H9 (cell line): ENCODE measurements at places on chromosomes 3 and 15. TPM values are rescaled to one million over a fixed set of nuclear protein-coding genes. Genes with fewer than 3 reads are reported as not detected.

DNA sequence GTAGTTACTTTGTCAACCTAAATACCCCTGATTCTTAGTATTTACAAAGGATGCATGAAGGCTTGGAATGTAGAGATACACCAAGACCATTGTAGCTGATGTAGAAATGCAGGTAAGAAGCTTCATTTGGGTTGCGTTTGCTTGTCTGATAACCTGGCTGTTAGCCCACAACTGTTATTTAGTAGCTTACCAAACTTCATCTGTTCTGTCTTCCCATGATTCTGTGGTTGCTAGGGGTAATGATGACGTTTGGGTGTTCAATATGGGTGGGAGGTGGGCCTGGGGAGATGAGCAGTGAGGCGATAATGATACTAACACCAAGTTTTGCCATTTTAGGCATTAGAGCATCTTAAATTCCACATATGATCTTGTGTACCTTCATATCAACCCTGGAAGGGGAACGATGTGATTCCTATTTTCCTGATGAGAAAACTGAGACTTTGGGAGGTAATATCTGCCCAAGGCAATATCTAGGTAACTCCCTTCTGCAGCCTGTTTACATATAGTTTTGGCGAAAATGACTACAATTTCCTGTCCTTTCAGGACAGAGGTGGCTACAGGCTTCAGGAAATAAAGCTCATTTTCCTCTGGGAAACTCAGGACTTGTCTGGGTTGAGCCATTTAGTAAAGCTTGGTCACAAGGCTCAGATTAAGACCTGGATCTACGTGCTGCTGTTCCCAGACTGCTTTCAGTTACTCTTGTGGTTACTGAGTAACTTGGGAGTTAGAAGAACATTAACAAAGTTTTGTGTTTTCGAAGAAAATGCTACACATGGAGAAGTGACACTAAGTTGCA lies 26.8 kb downstream of the FNDC3B start:
- H3K36me3 ChIP-seq = peaks cover 10% of the 10 kb centered on the region
- H3K4me1 ChIP-seq = peaks cover 9% of the 10 kb centered on the region
- no peak for DNase-seq
- H3K27me3 ChIP-seq = no peaks in the 10 kb centered on the region
- H3K27ac ChIP-seq = peak overlapping the region; percentile 26

DNA sequence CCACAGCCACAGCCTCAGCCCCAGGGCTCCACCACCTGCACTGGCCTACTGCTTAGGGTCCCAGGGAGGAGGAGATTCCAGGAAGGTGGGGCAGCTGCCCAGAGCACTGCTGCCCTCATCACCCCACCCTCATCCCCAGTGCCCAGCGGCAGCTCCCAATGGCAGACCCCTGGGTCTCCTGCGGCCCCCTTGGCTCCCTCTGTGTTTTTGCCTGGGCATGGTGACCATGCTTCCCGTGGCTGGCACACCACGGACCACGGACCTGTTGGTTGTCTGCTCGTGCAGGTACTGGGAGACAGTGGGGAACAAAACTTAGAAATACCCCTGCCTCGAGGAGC lies 2.7 kb downstream of the CHST13 start:
- DNase-seq = no peak
- no peak overlapping the region for H3K27ac ChIP-seq
- H3K4me1 ChIP-seq = no peaks in the 10 kb centered on the region
- H3K27me3 ChIP-seq = no peaks in the 10 kb centered on the region; the same call in 1 of the 2 replicates

GRCh38 chr15:72062319-72062718 lies 55.6 kb downstream of the MYO9A start:
- H3K4me3 ChIP-seq = no peak overlapping the region
- DNase-seq = no peak
- H3K4me1 ChIP-seq = no peaks in the 10 kb centered on the region
- no peaks in the 10 kb centered on the region for H3K36me3 ChIP-seq
- no peak overlapping the region for H3K27ac ChIP-seq

- DNase-seq = no peak
- no peaks in the 10 kb centered on the region for H3K27me3 ChIP-seq
- no peaks in the 10 kb centered on the region for H3K4me1 ChIP-seq
- no peak overlapping the region for H3K4me3 ChIP-seq
- H3K36me3 ChIP-seq = no peaks in the 10 kb centered on the region
- no peak overlapping the region for H3K27ac ChIP-seq
Observed at GRCh38 chr3:5309171-5309570, 121.7 kb downstream of the EDEM1 start.

DNA sequence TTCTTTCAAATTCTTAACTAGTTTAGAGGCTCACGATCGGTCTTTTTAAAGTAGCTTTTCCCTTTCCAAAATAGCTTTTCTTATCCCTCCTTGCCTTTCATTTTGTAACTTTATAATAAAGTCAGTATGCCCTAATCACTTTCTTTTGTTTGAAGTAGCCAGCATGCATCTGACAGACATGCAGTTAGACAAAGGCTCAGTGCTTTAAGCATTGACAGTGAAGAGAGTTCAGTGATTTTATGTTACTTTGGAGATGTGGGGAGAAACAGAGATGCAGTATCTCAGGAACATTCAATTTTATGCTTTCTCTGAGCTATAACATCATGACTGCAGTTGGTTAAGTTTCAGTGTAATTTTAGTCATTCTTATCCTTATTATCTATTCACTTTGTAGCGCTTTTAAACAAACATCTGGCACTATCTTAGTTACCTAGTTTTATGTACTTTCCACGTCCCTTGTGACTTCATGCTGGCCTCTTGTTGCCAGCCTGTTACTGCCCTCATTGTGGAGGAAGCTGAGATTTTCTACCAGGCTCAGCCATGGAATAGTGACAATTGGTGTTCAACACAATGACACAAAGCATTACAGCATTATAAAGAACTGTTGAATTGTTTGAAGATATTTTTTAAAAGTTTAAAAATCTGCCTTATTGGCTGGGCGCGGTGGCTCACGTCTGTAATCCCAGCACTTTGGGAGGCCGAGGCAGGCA lies 90.3 kb downstream of the AKAP13 start:
- H3K4me1 ChIP-seq = peaks cover 3% of the 10 kb centered on the region; the same call in 1 of the 2 replicates
- no peak for DNase-seq
- H3K27ac ChIP-seq = no peak overlapping the region
- no peaks in the 10 kb centered on the region for H3K36me3 ChIP-seq

DNA sequence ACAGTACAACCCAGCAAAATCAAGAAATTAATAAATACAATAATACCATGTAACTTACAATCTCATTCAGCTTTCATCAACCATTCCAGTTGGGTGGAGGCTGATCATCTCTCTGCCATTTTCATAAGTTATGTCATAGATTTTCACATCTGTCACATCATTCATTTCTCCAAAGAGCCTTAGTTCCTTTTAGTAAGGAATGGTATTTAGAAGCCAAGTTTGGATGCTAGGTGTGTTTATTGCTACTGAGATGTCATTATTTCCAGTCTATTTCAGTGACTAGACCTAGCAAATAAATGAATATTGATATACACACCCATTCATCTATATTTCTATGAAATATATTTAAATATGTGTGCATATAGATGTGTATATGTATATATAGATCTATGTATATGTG lies 2.7 kb upstream of the UBL7 start:
- no peak overlapping the region; the same call in 2 of the 3 replicates for H3K4me3 ChIP-seq
- no peak for DNase-seq
- H3K4me1 ChIP-seq = no peaks in the 10 kb centered on the region
- H3K27me3 ChIP-seq = no peaks in the 10 kb centered on the region
- H3K36me3 ChIP-seq = peaks cover 28% of the 10 kb centered on the region
- H3K27ac ChIP-seq = no peak overlapping the region

DNA sequence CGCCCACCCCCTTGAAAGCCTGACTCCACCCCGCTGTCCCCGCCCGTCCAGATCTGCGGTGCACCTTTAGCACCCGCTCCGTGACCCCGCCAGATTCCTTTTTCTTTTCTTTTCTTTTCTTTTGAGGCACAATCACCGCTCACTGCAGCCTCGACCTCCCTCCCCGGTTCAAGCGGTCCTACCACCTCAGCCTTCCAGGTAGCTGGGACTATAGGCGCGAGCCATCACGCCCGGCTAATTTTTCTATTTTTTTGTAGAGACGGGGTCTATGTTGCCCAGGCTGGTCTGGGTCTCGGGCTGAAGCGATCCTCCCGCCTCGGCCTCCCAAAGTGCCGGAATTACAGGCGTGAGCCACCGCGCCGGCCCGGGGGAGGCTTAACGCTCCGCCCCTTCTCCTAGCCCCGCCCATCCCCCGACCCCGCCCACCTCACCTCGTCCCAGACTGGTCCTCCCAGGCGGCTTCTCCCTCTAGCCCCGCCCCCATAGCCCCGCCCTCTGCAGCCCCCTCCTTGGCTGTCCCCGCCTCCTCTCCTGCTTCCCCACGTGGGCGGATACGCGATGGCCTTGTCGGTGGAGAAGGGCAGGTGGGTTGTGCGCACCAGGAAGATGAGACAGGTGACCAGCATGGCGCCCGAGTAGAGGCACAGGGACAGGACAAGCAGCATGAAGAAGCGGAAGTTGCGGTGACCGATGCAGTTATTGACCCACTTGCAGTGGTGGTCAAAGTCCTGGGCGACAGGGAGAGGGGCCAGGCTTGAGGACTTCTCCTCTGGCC lies 3.2 kb downstream of the ZDHHC19 start:
- peak; percentile 96 for DNase-seq
- H3K4me1 ChIP-seq = no peaks in the 10 kb centered on the region
- no peaks in the 10 kb centered on the region for H3K36me3 ChIP-seq
- H3K27me3 ChIP-seq = no peaks in the 10 kb centered on the region; the same call in 1 of the 2 replicates
- no peak overlapping the region for H3K27ac ChIP-seq

GRCh38 chr15:74789171-74789631 lies 7.3 kb downstream of the CSK start:
- no peak overlapping the region for H3K27ac ChIP-seq
- H3K4me1 ChIP-seq = peaks cover 7% of the 10 kb centered on the region; the same call in 1 of the 2 replicates
- H3K36me3 ChIP-seq = peaks cover 5% of the 10 kb centered on the region
- DNase-seq = no peak

GRCh38 chr3:143973259-143974021 lies 1.8 kb downstream of the DIPK2A start:
- DNase-seq = no peak
- H3K4me3 ChIP-seq = peak overlapping the region; percentile 93
- H3K27me3 ChIP-seq = no peaks in the 10 kb centered on the region
- H3K27ac ChIP-seq = no peak overlapping the region
- no peaks in the 10 kb centered on the region for H3K4me1 ChIP-seq
- no peaks in the 10 kb centered on the region for H3K36me3 ChIP-seq

DNA sequence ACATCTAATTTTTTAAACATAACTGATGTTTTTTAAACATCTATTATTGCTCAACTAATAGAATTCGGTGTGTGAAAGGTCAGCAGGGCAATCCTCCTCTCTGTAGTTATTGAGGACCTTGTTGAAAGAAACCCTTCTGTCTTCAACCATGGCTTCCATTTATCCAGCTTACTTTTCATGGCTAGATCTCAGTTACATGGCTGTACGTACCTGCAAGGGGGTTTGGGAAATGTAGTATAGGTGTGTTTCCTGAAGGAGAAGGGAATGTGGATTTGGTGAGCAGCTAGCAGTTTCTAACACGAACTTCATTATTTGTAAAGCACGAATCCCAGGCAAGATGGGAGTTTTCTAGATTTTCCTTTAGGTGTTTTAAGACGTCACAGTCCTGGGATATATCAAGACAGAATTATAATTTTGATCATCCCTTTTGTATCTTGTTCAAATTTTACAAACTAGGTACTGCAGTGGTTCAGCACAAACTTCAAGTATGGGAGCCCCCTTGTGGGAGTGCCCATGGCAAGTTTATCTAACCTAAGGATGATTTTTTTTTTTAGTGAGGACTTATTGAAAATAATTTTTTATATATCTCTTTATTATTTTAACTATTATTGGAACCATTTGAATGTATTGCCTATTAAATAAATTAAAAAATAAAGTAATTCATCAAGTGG lies 41.6 kb downstream of the FBXL2 start:
- no peaks in the 10 kb centered on the region for H3K36me3 ChIP-seq
- no peaks in the 10 kb centered on the region; the same call in 1 of the 2 replicates for H3K4me1 ChIP-seq
- DNase-seq = no peak
- H3K27me3 ChIP-seq = no peaks in the 10 kb centered on the region

GRCh38 chr3:173745952-173746682 lies 348.6 kb downstream of the NLGN1 start:
- DNase-seq = no peak
- no peaks in the 10 kb centered on the region for H3K4me1 ChIP-seq
- no peaks in the 10 kb centered on the region for H3K27me3 ChIP-seq
- no peak overlapping the region for H3K4me3 ChIP-seq
- no peaks in the 10 kb centered on the region for H3K36me3 ChIP-seq

DNA sequence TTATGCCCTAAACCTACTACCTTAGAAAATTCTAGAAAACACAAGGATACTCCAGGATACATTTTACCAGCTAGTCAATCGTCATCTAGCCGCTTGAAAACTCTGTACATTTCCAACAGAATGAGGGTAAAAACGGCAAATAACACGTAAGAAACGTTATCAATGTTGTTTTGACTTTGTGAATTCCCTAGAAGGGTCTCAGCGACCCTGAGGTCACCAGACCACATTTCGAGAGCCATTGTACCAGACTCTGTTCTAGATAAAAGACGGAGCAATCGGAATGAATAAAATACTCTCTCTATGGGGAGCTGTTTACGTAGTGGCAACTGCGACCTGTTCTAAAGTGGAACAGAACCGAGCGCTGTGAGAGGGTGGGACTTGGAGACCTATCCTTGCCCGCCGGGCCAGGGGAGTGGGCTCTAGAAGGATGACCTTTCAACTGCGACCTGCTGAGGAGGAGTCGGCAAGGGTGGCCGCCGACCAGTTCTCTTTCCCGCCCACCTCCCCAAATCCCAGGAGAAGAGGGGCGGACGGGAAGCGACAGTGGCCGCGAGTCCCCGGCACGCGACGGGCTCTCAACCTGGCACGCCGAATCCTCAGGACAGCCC lies 778 bp upstream of the AP4E1 start:
- peak; percentile 53 for DNase-seq
- no peak overlapping the region for H3K27ac ChIP-seq
- H3K4me1 ChIP-seq = no peaks in the 10 kb centered on the region

DNA sequence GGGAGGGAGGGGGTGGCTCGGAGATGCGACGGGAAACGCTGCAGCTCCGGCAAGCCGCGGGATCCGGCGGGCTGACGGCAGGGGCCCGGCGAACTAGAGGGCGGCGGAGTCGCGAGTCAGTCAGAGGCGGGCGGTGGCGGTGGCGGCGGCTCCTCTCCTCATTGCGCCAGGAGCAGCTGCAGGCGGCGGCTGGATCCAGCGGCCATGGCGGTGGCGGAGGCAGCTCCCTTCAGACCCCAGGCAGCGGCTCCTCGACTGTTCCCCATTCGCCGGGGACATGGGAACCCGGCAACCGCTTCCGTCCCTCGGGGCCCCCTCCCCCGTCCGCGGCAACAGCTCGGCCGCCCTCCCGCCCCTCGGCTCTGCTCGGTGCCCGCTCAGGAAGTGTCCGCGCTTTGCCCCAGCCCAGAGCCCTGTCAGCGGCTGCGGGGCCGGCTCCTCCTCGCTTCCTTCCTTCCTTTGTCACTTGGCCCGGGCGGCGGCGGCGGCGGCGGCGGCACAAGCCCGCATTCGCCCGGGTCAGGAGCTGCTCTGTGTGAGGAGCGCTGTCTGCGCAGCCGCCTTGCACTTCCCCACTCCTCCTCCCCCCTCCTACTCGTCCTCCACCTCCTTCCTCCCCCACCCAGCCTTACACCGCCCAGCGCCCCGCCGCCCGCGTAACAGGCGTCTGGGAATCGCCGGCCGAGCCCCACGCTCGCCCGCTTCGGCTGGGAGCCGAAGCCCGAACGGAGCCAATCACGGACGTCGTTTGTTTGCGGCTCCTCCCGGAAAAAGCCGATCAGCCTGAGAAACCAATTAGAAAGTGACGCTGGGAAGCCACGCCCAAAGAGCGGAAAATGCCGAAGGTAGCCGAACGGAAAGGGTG lies at the start of gene GSK3B:
GSK3B (minus strand) TSS at position 537 of the 865 bp plus-strand sequence. CDS start 1,013 bp downstream, outside the sequence.
- H3K27me3 ChIP-seq = no peaks in the 10 kb centered on the region
- H3K4me3 ChIP-seq = no peak within 1 kb of the TSS
- peak; percentile 76 for DNase-seq
- H3K36me3 ChIP-seq = peaks cover 14% of the 10 kb centered on the region

The HACD2 gene
- total RNA-seq = 27.4 and 28.4 TPM in 2 replicates

The ROBO1 gene
- total RNA-seq = 62.2 and 62.7 TPM in 2 replicates

The SLC9A9 gene
- 0.35 and 0.48 TPM in 2 replicates for total RNA-seq

The NDN gene
- total RNA-seq = 34.8 and 38.0 TPM in 2 replicates

The ASB14 gene
- total RNA-seq = not detected in 2 replicates

The DPPA4 gene
- total RNA-seq = 796 and 821 TPM in 2 replicates
